ENCODE measurements at places on chromosomes 1 and 21.
A peak's percentile ranks its signal among the peaks of the same experiment; 100 is the strongest.

- no peak for DNase-seq
Observed at GRCh38 chr1:223246476-223247112, 103.5 kb upstream of the TLR5 start.

- peak; percentile 50 for DNase-seq
Observed at GRCh38 chr1:111738436-111739193, 580 bp downstream of the INKA2 start.

DNA sequence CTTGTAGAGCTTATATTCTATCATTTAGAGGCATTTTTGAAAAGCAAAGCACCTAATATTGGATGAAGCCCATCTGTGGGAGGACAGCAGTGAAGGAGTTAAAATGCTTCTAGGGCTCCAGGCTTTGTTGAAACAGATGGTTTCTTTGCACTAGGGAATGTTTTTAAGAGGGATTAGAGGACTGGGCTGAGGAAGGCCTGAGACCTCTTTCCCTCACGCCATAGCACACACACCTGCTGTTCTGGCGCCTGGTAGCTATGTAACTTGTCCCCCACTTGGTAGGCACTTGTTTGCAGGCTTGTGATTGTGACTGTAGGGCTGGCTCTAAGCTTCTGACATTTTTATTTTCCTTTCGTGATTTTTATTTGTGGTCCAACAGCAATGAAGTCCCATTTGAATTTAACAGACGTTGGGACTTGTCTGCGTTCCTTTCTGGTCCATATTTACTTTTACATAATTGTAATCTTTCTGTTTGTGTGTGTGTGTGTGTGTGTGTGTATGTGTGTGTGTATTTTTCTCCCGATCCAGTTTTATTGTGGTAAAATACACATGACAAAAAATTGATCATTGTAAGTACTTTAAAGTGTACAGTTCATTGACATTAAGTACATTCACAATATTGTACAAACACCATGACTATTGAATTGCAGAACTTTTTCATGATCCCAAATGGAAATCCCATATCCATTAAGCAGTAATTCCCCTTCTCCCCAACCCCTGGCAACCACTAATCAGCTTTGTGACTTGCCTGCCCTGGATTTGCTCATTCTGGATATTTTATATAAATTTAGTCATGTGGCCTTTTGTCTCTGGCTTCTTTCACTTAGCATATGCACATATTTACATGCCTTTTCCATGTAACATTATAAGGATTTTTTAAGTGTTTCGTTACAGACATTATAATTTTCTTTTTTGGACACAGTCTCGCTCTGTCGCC is 33.5 kb upstream of the MACF1 start:
- DNase-seq = no peak

GRCh38 chr1:106861110-106861509 is 195.4 kb upstream of the PRMT6 start:
- no peak for DNase-seq

DNA sequence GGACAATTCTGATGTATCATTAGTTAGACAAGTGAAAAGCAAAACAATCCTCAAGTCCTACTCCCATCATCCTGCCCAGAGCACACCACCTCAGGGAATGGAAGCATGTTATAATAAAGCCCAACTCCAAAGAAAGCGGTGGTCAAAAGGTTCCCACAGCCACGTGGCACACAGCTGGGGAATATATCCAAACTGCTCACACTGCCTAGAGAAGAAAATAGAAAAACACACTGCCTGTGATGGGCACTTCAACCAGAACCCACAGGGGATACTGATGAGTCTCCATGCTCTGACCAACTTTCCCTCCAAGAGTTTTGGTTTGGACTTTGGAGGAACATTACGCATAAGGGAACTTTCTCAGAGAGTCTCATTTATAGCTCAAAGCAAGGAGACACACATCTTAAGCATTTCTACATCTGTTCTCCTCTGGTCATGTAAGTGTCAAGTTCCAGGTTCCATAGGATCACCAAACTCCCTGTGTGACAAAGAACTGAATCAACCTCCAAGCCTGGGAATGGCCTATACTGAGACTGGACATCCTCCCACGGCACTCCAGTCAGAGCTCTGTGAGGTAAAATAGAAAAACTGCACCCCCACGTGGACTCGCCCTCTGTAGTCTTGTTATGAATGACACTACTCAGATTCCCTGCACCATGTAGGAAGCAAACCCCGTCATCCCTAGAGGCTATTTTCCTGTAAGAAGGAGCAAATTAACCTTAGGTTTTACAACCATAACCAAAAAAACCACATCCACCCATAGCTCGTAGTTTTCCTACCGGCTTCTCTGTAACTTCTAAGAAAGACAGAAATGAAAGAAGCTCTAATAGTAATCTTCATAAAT is 12.2 kb downstream of the DSTYK start:
- DNase-seq = peak; percentile 15

GRCh38 chr1:215926670-215927069 is 359.6 kb downstream of the KCTD3 start:
- DNase-seq = no peak
